CD14-positive monocyte (primary cell): ENCODE measurements at places on chromosomes 1 and 21.
A peak's percentile ranks its signal among the peaks of the same experiment; 100 is the strongest.

GRCh38 chr1:52002038-52002917 is 11.8 kb upstream of the RAB3B start:
- DNase-seq, result peak; percentile 73

- DNase-seq, result no peak
Observed at GRCh38 chr1:62530516-62531154, 66.7 kb upstream of the ANGPTL3 start.

DNA sequence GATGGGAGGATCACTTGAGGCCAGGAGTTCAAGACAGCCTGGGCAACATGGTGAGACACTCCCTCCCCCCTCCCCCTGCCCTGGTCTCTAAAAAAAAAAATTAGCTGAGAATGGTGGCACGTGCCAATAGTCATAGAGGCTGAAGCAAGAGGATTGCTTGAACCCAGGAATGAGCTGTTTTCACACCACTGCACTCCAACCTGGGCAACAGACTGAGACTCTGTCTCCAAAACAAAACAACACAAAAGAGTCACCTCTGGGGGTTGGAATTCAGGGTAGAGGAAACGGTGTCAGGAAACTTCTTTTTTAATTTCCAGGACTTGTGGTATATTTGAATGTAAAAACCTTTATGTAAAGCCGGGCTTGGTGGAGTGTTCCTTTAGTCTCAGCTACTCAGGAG is 43.2 kb downstream of the RHOU start:
- DNase-seq, result no peak

DNA sequence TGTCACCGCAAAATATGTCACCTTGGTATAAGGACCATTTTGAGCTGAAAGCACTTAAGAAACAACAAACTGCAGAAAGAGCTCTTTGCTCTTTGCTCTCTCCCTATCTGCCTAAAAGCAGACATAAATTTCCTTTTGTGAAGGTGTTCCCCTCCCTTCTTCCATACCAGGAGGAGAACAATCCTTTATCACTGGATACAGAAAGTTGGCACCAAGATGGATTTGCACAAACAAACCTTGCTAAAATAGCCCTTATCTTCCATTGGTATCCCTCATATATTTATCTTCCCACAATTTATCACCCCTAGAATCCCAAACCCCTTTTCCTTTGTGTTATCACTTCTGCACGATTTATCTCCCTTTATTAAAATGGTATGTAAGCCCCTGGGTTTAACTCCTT is 51.4 kb downstream of the DPYD start:
- DNase-seq, result no peak

DNA sequence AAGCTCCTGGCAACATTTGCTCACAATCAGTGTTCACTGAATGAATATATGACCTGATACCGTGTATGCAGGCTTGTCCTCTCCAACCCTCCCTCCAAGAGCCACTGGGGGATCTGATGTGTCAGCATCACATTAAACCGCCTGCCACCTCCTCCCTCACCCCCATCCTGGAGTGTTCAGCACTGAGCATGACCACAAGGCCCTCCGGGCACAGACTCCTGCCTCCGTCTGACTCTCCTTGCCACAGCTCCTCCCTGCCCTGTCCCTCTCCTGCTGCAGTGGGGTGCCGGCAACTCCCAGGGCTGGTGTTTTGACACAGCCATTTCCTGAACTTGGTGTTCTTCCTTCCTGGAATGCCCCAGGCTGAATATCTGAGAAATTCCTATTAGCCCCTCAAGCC is 136.7 kb downstream of the FCRL5 start:
- no peak for DNase-seq

DNA sequence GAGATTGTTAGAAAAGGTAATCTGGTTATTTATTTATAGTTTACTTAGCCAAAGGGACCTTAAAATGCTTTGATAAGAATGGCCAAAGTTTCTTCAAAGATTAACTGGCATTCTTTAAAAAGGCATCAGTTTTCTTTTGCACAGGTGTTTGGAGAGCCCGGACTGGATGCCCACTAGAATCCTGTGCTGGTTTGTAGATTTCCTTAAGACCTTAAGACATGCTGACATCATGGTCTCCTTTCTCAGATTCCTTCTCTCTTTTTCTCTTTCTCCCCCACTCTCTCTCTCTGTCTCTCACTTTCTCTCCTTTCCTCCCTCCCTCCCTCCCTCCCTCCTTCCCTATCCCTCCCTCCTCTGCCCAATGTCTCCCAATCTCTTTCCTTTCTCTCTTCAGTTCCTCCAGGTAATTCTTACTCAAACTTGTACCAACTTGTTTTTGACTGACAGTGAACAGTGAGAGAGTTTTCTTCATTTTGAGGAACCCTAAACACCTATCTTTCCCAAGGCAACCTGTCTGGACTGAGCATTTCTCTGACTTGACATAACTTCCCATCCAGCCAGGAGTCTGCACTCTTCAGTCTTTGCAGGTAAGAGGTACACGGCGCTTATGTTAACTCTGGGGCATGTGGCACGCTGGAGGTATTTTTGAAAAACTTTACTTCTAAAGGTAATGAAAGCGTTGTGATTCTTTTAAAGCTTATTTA is at the start of gene KCNJ15:
KCNJ15 (plus strand) TSS at position 393 of the 704 bp plus-strand sequence. CDS start 42,271 bp downstream, outside the sequence.
- no peak for DNase-seq

DNA sequence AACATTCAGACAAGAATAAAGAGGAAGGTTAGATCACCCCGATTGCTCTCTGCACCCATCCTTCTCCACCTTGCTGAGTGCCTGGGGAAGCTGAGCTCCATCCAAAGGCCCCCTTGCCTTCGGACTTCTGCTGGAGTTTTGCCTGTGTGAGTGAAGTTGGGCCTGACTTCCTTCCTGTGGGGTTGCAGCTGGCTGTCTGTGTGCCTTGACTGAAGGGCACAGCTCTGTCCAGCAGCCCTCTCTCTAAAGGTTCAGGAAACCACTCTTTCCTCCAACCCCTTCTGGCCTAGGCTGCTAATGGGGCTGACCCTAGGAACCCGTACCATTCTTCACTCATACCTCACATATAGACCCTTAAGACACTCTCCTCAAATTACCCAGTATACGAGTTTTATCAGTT is 173.4 kb upstream of the HMCN1 start:
- peak; percentile 8 for DNase-seq

- DNase-seq, result no peak
Observed at GRCh38 chr21:35396655-35397054, 347.6 kb upstream of the RUNX1 start.

- no peak for DNase-seq
Observed at GRCh38 chr1:223179786-223180185, 36.7 kb upstream of the TLR5 start.

- no peak for DNase-seq
Observed at GRCh38 chr1:41681331-41682098, 197.0 kb upstream of the EDN2 start.

- no peak for DNase-seq
Observed at GRCh38 chr1:85200463-85201339, at the start of gene SYDE2. SYDE2 (minus strand) TSS chr1:85201016; CDS start chr1:85200996, 20 bp downstream.

DNA sequence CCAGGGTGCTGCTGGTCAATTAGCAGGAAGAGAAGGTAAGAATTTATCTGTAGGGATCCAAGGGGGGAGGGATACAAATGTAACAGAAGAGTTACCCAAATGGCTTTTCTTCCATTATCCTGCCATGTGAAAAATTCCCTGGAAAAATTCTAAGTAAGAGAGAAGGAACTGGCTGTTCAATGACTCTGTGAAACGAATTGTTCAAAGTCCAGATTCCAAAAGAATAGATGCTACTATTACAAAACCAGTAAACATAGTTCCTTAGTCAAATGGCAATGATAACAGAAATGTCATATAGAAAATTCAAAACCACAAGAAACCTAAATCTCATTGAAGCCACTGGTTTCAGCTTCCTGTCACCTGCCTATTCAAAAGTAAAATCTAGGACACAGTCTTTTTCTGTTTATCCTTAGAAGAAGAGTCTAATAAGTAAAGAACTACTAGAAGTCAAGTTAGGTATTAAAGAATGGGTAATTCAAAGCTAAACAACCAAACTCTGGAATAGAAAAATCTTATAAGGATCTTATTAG is 102.6 kb downstream of the ZNF644 start:
- no peak for DNase-seq

GRCh38 chr1:234658138-234658537 is 48.2 kb upstream of the IRF2BP2 start:
- DNase-seq, result no peak

DNA sequence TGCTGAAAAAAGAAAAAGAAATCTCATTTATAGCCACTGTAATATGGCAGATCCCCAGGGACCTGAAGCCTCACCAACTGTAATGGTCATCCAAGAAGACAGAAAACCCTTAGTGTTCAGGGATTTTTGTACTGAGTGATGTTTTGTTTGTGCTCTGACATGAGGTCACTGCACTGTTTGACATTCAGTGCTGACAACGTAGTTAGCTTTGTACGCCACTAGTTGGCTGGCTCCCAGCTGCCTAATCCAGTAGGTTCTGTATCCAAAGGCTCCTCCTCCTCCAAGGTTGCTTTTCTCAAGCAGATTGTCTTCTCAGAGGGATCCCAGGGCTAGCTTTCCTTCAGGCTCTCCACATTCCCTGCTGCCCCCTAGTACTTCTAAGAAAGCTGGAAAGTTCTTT is 9.5 kb upstream of the YRDC start:
- DNase-seq, result no peak

GRCh38 chr1:27967884-27968466 is 8.2 kb downstream of the XKR8 start:
- no peak for DNase-seq

DNA sequence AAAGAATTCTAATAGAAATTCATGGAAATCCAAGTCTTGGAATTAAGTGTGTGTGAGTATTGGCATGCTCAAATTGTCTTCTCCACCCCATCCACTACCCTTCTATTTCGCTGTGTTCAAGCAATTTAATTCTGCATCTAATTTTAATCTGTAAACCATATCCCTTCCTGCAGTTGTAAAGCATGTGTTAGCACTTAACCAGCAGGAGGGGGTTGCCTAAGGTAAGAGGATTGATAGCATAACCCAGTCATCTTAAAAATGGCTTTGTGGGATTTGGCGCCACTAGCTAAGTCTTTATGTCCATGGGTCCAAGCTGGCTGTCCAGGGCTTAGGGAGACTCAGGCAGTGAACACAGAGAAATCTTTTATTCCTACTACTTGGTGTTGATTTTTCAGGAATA is 210.3 kb downstream of the PTPRC start:
- DNase-seq, result no peak

DNA sequence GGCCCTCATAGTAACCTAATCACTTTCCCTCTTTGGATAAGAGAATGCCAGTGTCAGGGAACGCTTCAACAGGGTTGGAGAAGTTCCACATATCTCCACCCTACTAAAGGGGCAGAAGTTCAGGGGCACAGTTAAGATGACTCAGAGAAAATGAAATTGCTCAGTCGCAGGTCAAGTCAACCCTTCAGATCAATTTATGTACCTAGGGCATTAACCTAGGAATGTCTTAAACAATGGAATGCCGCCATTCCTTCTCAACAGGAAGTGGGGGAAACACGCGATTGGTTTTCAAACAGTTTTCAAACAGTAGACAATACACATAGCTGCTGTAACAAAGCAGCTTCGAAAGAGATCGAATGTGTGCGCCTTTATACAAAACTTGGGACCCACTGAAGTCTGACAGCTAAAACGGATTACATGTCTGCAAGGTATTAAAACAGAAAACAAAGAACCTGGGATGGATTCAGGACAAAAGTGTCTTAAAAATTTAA is 897 bp downstream of the SLC25A24 start:
- DNase-seq, result no peak

GRCh38 chr1:53482441-53483153 is 23.4 kb downstream of the DMRTB1 start:
- DNase-seq, result no peak
